ENCODE measurements at places on chromosomes 16 and 17.
A peak's percentile ranks its signal among the peaks of the same experiment; 100 is the strongest.

GRCh38 chr17:81132770-81133723 lies 32.3 kb upstream of the PVALEF start:
- no peak for DNase-seq

- DNase-seq = peak; percentile 73
These were observed 732 bp downstream of the ULK2 start for GRCh38 chr17:19867079-19867328.

DNA sequence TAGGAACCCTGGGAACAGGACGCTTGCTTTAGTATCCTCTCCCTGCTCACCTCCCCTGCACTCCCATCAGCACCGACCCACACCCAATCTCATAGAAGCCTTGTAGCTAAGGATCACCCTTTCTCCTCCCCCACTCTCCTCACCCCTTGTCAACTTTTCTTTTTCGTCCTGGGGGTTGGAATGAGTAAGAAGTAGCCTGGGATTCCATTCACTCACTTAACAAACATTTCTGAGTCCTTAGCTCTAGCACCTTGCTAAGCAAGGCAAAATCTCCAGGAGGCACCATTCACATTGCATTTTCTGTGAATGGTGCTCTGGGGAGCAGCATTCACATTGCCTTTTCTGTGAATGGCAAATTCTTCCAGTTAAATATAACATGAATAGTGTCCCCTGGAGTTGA lies 1.1 kb upstream of the PGAP3 start:
- no peak for DNase-seq

DNA sequence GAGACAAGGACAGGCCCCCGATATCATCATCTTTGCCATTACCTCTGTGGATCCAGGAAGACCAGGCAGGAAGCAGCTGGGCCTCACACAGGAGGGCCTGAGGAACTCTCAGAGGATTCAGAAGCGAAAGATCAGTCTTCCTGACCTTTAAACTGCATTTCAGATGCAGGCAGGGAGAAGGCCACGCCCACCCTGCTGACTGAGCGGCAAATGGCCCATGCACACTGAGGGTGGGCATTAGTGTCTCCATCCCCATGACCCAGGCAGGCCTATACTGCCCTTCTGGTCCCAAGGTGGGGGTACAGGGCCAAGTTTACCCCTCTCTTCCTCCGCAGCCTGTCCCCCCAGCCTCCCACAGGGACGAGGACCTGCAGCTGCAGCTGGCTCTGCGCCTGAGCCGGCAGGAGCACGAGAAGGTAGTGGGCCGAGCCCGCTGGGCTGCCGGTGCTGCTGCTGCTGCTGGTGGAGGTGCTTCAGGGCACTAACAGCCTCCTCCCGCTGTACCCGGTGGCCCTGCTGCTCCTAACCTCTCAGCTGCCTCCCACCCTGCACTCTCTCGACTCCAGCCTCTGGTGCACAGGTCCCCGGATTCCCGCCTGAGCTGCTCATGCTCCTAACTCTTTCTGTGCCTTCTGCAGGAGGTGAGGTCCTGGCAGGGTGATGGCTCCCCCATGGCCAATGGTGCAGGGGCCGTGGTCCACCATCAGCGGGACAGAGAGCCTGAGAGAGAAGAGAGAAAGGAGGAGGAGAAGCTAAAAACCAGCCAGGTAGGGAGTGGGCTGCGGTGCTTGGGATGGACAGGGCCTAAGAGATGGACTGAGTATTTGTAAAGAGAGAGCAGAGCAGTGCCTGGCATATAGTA lies 6.2 kb downstream of the EPN3 start:
- no peak for DNase-seq

GRCh38 chr16:19071811-19072777 lies 4.7 kb downstream of the COQ7 start:
- DNase-seq = peak; percentile 42

DNA sequence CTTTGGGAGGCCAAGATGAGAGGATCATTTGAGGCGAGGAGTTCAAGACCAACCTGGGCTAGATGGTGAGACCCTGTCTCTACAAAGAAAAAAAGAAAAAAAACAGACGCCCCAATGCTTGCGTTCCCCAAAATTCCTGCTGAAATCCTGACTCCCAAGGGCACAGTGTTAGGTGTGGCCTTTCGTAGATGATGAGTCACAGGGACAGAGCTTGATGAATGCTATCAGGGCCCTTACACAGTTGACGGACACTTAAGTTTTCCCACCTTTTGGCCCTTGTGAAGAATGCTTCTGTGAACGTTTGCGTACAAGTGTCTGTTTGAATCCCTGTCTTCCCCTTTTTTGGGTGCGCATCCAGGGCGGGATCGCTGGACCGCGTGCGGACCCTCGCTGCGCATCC lies 16.5 kb upstream of the ZNF750 start:
- no peak for DNase-seq

- no peak for DNase-seq
These were observed 364.4 kb downstream of the C16orf95 start for GRCh38 chr16:86952769-86953168.

- DNase-seq = no peak
These were observed 413.4 kb downstream of the SOX9 start for GRCh38 chr17:72534265-72534664.

GRCh38 chr17:27746881-27747280 lies 53.4 kb downstream of the NOS2 start:
- DNase-seq = no peak

GRCh38 chr16:56961386-56961785 lies 364 bp upstream of the CETP start:
- no peak for DNase-seq

DNA sequence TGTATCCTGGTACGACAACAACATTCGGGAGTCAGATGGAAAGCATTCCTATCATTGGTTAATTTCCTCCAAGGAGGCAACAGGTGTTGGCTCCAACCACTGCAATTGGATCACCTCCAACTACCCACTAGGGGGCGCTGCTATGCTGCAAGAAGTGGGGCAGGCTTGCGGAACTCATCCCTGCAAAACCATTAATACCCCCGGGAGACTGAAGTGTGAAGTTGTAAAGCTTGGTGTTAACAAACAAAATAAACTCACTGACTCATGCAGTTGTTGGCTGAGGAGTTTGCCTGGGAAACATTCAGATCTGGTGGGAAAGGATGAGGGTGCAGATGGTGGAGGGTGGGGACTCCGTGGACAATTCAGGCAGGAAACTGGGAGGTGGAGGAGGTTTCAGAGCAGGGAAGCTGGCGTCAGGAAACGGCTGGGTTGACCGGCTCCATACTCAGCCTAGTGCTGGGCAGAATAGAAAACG lies 84.9 kb downstream of the HS3ST2 start:
- peak; percentile 39 for DNase-seq

DNA sequence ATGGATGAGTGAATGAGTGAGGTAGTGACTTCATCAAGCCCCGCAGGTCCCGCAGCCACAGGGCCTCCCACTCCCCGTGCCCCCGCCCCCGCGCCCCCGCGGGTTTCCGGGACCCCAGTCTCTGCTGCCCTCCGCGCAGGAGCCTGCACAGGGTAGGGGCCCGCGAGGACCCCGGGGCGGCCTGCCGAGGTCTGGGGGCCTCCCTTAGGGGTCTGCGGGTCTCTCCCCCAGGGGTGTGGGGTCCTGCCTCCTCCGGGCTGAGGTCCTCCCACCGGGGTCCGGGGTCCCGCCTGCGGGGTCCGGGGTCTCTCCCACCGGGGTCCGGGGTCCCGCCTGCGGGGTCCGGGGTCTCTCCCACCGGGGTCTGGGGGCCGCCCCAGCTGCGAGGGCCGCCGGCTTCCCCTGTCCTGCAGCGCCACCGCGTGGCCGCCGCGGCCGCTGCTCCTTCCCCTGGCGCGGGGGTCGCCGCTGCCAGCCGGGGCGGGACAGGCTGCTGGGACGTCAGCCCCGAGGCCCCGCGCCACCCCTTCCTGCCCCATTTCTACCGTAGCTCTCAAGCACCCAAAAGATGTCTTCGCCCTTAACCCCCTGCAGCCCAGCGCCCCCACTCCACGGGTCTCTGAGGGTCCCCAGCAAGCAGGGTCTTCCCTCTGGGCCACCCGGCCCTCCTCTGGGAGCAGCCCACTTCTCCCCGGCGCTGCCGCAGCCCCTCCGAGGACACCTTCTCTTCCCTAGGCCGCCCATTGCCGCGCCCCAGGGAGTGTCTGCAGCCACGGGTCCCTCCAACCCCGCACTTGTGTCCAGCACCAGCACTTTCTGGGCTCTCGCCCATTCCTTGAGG lies 10.4 kb upstream of the CHMP6 start:
- no peak for DNase-seq

GRCh38 chr16:79765431-79765830 lies 164.9 kb upstream of the MAF start:
- no peak for DNase-seq

DNA sequence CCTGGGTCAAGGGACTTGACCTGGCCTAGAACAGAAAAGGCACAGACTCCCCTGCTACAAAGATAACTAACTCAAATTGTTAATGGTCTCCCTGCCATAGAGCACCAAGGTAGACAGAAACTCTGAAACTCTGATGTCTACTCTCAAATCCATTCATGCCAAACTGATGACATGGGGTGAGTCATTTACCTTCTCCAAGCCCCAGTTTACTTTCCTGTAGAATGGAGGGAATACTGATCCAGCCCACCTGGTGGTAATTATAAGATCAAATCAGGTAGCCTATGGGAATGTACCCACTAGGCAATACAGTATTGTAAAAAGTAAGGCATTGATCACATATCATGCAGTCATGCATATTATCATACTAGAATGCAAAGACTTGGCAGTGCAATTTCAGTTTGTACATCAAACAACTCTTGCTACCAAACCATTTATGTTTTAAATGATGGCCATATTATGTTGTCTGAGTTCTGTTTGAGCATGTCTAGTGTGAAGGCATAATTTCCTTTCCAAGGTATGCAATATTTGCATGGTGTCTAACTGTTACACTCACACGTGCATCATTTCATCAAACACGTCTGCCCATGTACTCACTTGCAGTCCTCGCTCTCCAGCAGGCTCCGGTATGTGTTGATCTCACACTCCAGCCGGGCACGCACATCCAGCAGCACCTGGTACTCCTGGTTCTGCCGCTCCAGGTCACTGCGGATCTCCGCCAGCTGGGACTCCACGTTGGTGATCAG lies 3.0 kb downstream of the KRT31 start:
- no peak for DNase-seq

DNA sequence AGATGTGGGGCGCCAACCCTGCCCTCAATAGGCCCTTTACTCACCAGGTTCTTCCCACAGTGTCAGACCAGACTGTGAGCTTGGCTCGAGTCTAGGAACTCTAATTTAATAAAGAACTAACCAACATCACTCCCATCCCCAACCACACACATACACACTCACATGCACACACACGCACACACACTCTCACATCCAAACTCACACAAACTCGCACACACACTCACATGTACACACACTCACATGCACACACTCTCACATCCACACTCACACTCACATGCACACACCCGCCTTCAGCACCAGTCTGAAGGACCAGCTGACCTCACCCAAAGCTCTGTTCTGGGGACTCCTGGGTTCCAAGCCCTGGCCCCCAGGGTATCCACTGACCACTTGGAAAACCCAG lies 63.8 kb downstream of the COG7 start:
- DNase-seq = no peak

- no peak for DNase-seq
These were observed at the start of gene CD300H for GRCh38 chr17:74567397-74567796. Gene CD300H (minus strand): TSS chr17:74567509.

DNA sequence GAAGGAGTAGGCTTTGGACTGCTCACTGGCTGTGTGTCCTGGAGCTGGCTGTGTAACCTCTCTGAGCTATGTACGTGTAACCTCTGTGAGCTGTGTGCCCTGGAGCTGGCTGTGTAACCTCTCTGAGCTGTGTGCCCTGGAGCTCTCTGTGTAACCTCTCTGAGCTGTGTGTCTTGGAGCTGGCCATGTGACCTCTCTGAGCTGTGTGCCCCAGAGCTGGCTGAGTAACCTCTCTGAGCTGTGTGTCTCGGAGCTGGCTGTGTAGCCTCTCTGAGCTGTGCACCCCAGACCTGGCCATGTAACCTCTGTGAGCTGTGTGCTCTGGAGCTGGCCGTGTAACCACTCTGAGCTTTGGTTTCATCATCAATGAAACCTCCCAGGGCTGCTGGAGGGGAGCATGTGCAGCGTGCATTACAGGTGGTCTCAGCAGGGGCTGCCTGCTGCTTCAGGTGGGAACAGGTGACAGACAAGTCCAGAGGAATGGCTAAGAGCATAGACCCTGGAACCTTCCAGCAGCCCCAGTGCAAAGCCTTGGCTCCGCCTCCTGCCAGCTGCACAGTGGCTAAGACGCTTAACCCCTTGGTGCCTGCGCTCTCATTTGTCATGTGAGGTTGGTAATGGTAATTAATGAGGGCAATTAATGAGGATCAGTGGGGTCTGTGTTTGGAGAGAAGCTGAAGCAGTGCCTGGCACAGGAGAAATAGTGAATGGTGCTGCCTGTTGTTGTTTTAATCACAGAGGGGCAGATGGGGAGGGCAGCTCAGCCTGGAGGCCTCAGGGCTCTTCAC lies 86.7 kb downstream of the KATNIP start:
- DNase-seq = no peak

- no peak for DNase-seq
These were observed 134.8 kb downstream of the FOXL1 start for GRCh38 chr16:86713021-86713631.

GRCh38 chr17:80023481-80024205 lies 12.0 kb downstream of the TBC1D16 start:
- DNase-seq = no peak

GRCh38 chr17:55283256-55283965 lies 18.7 kb downstream of the HLF start:
- DNase-seq = no peak

- DNase-seq = no peak
These were observed 73.6 kb downstream of the METRNL start for GRCh38 chr17:83152745-83153611.

DNA sequence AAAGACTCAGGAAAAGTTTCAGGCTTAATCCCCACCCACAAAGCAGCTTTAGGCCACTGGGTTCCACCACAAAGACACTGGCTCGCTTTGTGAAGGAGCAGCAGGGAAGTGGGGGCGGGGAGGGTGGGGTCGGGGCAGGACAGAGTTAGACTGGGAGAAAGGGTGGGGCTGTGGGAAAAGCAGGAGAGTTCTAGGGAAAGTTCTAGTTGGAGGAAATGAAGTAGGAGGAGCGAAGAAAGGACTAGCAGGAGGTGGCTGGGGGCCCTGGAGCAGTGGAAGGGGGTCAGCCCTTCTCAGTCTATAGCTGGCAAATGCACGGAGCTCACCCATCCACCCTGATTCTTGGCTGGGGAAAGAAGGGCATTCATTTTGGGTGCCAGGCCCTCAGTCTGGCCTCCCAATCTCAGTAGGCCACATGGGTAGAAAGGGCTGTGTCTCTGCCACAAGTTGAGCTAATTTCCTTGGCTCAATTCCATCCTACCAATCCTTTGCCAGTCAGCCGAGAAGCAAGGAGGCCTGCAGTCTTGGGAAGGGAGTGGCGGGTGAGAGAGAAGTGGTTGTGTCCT lies 4.6 kb downstream of the INPP5K start:
- no peak for DNase-seq

DNA sequence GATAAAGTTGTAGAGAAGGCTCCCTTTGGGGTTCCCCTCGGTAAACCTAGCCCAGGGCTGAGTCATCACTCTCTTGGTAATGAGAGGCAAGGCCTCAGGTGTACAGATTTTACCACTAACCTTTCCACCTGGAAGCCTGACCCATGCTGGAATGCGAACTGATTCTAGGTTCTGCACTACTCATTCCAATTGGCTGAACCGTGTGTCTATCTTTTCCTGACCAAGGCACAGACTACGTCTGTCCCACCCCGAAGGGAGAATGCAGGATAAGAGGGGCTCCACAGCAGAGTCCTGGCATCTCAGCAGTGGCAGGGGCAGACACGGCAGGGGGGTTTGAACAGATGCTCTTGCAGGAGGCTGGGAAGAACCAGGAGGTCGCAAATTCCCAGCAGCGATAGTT lies 65.4 kb upstream of the B4GALNT2 start:
- DNase-seq = no peak

Measured in SK-N-DZ (cell line).